ENCODE measurements at places on chromosomes 6 and 20.

GRCh38 chr20:60877071-60877857, 374.8 kb upstream of the CDH4 start:
- no peak for DNase-seq

GRCh38 chr6:7267466-7268091, 45.4 kb downstream of the SSR1 start:
- DNase-seq, result no peak

DNA sequence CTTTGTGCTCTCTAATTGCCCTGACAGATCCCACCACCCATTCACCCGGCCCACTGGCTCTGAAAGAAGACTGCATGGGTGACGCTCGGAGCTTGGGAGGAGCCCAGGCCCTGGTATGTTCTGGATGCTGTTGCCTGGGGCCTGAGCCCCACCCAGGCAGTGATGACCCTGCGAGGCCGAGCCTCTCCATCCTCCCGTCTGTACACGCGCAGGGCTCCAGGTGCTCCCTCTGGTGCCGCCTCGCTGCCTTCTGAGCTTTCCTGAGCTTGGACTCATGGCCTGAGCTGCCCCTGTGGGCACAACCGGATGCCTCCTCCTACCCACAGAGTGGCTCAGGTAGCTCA, 61.2 kb downstream of the STK35 start:
- no peak for DNase-seq

DNA sequence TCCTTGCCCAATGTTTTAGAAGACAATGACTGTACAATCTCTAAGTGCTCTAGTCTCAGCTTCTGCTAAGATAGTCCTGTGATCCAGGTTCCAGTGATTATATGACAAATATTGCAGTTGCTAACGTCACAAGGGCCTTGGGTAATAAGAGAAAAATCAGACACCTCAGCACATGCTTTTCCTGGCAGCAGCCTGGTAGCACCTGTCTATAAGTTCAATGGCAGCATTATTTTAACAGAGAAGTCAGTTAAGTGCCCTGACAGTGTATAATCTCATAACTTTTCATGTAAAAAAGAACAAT, 121.3 kb upstream of the BCLAF1 start:
- no peak for DNase-seq

GRCh38 chr6:44040786-44041185, 86.5 kb downstream of the MRPL14 start:
- no peak for DNase-seq
